Fibroblast of skin of scalp (primary cell): ENCODE measurements at places on chromosomes 2 and 18.
A peak's percentile ranks its signal among the peaks of the same experiment; 100 is the strongest.

- peak; percentile 70 for DNase-seq
Measured at GRCh38 chr2:61905372-61906185, at the start of gene COMMD1. Gene COMMD1 (plus strand): TSS chr2:61905674. CDS start chr2:61905679, 5 bp downstream.

DNA sequence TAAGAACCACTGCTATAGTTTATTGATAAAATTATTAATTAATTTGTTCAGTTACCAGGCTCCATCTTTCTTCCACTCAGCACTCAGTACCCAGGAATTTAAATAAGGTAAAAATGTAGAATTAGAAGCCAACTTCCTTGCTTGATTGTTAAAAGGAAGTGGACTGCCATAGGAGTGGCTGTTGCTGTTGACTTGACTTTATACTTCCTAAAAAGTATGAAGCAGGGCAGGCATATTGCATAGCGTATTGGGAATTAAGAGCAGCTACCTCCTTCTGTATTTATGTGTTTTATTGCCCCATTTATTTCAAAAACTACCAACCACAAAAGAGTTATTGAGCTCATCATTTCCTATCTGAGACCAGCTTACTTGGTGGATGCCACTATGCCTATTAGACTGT is 27.9 kb downstream of the PSMD1 start:
- no peak for DNase-seq

- DNase-seq = no peak
Measured at GRCh38 chr2:86010083-86010482, 95.6 kb downstream of the POLR1A start.

- DNase-seq = no peak
Measured at GRCh38 chr2:170937709-170938379, 8.8 kb downstream of the GORASP2 start.

- DNase-seq = no peak
Measured at GRCh38 chr2:140542627-140543026, 1588.2 kb downstream of the LRP1B start.

DNA sequence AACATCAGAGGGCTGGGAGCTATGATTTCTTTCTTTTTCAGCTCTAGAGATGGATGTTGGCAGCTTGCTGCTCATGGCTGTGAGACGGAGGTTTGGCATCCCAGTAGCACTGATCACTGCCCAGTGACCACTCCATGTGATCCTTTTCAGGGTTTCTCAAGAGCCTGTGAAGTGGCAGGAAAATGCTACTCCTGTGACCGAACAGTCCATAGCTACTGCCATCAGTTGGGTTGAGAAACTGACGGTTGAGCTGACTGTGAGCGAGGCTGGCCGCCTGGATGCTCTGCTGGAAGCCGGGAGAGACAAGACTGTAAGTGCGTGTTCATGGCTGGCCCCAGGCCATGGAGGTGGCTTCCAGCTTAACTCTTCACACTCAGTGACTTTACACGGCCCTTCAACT is 34.2 kb downstream of the VWA3B start:
- DNase-seq = no peak

GRCh38 chr2:217307023-217307422 is 447.2 kb upstream of the TNP1 start:
- no peak for DNase-seq

DNA sequence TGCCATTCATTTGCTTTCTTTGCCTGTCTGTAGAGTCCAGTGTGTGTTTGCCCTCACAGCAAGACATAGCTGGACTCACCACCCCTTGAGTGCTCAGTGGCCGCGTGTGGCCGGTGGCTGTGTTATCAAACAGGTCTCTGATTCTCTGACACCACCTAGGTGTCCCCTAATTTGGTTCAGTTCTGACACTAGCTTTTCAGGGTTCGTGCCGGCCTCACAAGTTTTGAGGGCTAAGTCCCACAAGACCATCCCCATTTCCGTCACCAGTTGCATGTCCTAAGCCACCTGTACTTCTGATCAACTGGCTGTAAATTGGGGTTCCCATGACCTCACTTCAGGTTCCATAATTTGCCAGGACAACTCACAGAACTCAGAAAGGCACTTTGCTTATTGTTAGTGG is 23.5 kb downstream of the NCK2 start:
- no peak for DNase-seq

DNA sequence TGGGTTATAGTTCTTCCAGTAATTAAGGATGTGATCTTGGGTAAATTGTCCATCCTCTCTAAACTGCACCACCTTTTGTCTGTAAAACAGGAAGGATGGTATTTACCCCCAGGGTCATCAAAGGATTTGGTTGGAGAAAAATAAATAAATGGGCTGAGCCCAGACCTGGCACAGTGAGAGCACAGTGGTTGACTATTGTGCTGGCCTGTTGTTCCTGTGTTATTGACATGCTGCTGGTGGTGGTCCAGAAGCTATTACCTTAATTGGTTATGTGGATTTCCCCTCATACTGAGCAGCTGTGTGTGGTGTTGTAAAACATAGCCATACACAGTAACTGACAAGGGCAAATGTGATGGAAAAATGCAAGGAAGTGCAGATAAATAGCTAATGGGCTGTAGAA is 746 bp upstream of the IL37 start:
- DNase-seq = no peak

DNA sequence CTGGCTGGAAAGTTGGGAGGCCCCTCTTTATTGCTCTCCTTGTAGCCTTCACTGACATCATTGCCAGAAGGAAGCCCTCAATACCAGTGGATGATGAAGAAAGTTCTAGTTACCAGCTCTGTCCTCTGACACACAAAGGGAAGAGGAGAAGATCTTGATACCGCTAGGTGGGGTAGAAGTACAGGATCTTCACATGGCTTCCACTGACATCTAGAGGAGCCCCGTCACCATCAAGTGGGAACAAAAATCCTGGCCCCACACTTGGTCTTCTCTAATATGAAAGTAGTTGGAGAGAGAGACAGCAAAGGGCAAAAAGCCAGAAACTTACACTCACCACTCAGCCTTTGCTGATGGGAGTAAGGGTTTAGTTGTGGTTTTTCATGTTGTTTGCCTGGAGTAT is 12.4 kb downstream of the XIRP2 start:
- no peak for DNase-seq

DNA sequence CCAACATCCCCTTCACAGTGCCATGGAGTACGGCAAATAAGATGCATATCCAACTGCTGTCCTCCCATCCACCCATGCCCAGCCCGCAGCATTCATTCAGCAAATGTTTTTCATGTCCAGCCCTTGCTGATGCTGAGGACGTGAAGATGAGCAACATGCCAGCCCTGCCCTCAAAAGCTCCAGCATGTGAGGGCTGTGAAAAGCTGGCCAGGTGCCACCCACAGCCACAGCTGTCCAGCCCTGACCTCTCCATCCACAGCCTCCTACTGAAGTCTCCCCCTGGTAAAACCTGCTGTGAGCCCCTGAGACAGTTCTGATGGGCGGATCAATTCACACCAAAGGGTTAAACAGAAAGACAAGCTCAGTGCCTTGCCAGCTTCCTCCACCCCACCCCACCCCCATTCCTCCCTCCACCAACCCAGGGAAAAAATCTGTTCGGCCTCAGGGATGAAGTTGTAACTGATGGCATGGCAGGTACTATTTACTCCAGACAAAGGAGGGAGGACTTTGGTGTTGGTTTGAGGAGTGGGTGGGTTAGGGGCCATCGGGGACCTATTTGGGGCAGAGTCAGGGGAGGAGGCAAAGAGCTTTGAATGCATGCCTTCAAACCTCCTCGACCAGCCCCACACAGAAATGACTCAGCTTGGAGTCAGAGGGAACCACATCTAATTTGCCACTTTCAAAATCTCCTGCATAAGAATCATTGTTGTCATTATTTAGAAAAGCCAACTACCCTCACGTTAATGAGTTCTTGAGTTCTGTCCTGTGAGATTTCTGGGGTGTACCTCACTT is 4.3 kb downstream of the ZBTB7C start:
- peak; percentile 33 for DNase-seq

DNA sequence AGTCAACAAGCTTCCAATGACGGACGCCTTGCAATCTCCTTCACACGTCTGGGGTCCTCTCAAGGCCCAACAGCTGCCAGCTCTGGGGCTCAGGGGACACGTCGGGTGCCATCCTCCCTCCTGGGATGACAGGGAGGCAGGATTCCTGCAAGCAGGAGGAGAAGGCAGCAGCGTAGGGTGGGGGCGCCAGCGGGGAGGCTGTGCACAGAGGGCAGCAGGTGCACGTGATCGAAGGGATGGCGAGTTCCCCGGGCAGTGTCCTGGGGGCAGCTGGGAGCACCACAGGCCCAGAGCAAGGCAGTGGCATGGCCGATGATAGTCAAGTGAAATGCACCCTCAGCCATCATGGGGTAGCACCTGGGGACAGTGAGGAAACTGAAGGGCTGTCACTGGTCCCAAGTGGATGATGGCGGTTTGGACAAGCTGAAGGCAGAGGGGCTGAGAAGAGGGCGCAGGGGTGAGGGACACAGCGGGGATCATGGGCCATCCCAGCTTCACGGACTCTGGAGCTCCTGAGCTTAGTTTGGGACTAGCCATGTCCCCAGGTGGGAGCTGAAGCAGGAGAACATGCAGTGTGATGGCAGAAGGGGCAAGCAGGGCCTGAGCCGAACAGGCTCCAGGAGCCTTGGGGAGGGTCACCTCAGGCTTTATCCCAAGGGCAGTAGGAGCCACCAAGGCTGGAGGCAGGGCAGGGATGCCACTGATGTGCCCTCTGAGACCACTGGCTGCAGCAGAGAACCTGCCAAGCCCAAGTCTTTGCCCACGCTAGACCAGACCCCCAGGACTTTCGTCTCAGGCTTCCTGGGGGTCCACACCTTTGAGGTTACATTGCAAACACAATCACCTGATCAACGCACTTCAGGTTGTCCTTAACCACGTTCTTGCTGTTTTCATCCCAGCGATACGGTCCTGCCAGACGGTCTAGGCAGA is 16.3 kb upstream of the SNED1 start:
- DNase-seq = no peak

GRCh38 chr2:137964066-137964858 is at the start of gene HNMT:
Gene HNMT (plus strand): TSS chr2:137964473. CDS start chr2:137964492, 19 bp downstream.
- DNase-seq = peak; percentile 75

GRCh38 chr2:241432824-241433448 is 75.4 kb downstream of the STK25 start:
- DNase-seq = no peak

- peak; percentile 40 for DNase-seq
Measured at GRCh38 chr18:67417864-67418523, 98.5 kb downstream of the DSEL start.

DNA sequence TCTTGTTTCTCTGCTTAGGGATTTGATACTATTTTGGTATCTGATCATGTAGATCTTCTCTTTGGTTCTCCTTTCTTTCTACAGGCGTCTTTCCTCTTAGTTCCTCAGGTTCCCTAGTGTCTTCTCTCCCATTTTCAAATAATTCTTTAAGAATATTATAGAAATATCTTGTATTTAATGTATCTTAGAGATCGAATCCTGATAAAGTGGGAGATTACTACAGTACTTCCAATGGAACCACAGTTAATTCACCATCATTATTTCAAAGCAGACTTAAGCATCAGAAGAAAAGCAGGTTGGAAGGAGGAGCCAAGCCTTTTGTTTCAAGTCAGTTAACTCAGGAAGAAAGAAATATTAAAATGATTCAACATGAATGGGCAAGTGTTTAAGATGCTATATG is 1.1 kb upstream of the CHN1 start:
- no peak for DNase-seq

DNA sequence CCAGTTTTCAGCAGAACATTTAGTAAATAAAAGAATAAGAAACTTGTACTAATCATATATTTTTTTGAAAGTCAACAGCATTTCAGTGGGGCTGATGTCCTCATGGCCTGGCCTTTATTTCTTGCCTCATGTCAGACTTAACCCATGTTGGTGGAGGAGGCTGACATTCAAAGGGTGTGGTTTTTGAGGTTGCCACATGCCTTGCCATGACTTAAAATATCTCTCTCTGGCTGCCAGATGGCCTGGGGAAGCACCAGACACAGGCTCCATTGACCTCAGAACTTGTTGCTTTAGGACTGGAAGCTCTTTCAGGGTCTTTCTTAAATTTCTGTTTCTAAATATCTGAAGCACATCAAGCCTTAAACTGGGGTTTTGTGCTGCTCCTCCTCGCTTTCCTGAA is 32.5 kb upstream of the CD28 start:
- DNase-seq = peak; percentile 45

DNA sequence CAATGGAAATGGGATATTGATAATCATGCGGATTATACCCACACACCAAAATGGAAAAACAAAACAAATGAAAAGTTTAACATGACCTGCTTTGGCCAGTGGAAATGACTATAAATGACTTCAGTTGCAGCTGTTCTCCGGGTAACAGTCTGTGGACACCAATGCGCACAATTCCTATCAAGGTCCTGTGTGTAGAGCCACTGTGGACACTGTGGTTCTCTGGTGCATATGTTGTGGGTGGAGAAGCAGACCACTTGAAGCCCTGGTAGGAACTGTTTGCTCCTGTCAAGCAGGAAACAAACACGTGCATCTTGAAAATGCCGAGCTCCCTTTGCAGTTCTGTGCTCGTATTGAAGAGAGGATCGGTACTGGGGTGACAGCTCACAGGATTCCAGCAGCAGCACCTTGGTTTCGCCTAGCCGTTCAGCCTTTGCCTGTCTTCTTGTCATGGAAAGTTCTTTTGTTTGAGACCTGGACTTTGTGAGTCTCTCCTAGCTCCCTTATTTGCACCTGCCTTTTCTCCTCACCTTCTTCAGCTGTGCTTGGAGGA is 32.9 kb downstream of the NCK2 start:
- no peak for DNase-seq

- no peak for DNase-seq
Measured at GRCh38 chr2:555164-555922, 121.9 kb downstream of the TMEM18 start.

DNA sequence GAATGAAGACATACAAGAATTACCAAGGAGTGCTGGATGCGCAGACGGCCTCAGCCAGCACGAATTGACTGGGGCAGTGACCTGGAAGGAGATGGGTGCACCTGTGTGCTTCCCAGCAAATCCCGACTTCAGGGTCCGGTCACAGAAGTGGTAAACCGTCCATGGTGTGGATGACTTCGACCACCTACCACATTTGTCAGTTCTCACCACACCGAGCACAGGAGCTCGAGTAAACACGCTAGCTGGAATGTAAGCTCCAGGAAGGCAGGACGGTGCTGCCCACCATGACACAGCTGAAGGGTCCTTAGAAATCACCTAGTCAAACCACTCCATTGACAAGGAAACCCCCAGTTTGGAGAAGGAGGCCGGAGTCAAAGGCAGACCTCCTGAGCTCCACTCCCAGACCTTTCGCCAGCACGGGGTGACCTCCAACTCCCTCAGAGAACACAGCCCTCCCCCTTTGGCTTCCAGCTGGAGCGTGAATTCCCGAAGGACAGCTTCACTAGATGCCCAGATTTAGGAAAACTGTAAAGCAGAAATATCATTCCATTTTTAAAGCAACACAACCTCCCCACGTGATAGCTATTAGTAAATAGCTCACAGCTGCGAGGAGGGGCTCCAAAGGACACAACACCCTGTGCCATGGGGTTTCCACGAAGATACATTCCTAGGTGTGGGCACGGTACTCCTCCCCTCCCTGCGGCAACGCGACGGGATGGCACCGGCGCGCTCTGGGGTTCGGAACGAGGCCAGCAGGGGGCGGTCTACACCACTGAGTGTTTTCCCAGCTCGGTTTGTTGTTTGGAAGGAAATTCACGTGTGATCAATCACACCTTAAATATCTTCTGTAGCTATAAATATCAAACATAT is 34.1 kb upstream of the GNAL start:
- peak; percentile 22 for DNase-seq

- no peak for DNase-seq
Measured at GRCh38 chr2:219508971-219509779, 5.1 kb upstream of the ASIC4 start.
